ENCODE measurements at places on chromosomes 2 and 18.

DNA sequence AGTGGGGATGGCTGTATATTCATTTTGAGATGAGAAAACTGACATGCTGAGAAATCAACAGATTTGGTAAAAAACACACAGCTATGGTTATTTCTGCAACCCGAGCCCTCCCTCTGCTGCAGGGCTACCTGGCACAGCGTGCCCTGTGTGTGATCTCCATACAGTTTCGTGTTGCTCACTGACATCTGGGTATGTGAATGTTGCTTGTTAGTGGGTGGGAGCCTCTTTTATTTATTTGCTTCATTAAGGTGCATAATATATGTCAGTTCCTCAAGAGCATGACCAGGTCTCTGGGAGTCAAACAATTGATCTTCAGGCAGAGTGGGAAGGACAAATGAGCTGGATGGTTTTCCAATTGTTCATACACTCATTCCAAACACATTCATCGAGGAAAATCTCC, 139.1 kb upstream of the FHL2 start:
- no peaks in the 10 kb centered on the region for H3K4me1 ChIP-seq
- H3K36me3 ChIP-seq = no peaks in the 10 kb centered on the region
- no peak overlapping the region for H3K4me3 ChIP-seq
- H3K27ac ChIP-seq = no peak overlapping the region
- DNase-seq = no peak

DNA sequence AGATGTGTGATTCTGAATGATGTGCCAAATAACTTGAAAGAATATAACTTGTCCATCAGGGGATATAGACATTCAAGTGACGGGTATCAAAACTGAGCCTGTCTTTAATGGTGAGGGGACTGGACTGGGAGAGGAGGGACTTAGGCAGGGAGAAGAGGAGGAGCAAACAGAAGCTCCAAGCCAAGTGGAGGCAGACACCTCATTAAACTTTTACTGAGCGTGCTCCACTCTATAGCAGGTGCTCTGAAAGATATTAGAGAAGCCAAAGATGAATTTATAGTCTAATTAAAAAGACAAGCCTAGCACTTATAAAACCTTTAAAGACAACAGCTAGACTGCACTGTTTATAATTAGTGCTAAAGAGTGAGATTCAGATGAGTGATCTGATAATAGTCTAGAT, 47.7 kb upstream of the SMAD2 start:
- H3K27me3 ChIP-seq = no peaks in the 10 kb centered on the region
- no peak overlapping the region for H3K4me3 ChIP-seq
- H3K4me1 ChIP-seq = peaks cover 4% of the 10 kb centered on the region
- no peak for DNase-seq

DNA sequence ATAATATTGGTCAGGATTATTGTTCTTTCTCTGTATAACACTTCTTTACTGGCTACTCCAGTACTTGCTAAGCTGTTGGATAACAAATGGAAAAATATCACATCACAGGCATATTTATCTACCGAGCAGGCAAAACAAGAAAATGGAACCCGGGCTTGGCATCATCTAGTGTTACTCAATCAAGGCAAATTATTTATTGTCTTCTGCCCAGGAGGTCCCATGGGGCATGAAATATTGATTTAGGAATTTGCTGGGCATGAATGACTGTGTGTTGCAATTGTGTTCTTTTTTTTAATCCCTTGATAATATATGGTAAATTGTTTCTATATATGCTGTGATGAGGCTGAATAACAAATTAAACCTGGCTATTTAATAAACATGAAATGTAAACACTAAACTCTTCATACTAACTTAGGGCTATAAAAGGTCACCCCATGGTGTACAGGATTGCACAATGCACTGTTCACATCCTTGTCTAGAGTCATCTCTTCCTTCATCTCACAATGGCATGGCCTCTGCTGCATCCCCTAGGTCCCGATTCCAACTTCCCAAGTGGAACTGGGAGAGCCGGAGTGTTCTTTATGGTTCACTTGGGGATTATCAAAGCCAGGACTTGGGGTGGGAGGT, 2.2 kb upstream of the PARD3B start:
- peaks cover 4% of the 10 kb centered on the region for H3K4me1 ChIP-seq
- no peak overlapping the region for H3K27ac ChIP-seq
- no peaks in the 10 kb centered on the region for H3K36me3 ChIP-seq
- H3K4me3 ChIP-seq = no peak overlapping the region

DNA sequence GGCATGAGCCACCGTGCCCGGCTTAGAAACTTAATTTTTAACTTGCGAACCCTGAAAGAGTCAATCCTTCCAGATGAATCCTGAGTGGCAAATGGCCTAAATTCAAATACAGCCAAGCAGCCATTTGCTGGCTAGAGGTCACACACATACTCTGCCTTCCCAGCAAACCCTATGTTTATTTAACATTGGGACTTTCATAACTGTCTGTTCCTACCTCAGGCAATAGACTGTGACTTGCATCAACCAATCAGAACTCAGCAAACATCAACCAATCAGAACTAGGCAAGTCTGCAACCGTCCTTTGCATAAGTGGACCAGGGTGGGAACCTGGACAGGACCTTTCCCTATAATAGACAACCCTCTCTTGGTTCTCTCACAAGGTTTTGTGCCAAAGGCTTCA, 127.5 kb downstream of the DTNB start:
- peaks cover 10% of the 10 kb centered on the region for H3K4me1 ChIP-seq
- no peak for DNase-seq
- no peaks in the 10 kb centered on the region for H3K27me3 ChIP-seq
- H3K4me3 ChIP-seq = no peak overlapping the region
- H3K27ac ChIP-seq = no peak overlapping the region

DNA sequence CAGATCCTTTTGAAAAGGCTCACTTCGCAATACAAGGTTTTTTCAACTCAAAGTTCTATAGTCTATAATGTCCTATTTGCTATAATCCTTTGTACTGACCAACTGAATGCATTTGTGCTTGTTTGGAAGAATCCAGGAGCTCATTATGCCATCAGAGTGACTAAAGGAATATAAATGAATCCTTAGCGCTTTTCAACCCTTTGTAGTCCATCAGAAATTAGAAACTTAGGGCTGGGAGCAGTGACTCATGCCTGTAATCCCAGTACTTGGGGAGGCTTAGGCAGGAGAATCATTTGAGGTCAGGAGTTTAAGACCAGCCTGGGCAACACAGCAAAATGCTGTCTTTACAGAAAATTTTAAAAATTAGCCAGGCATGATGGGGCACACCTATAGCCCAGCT, 330.2 kb upstream of the CHAC2 start:
- H3K36me3 ChIP-seq = no peaks in the 10 kb centered on the region
- no peak for DNase-seq
- peaks cover 9% of the 10 kb centered on the region for H3K4me1 ChIP-seq

- H3K27me3 ChIP-seq = no peaks in the 10 kb centered on the region
- H3K4me1 ChIP-seq = peaks cover 16% of the 10 kb centered on the region
- H3K36me3 ChIP-seq = no peaks in the 10 kb centered on the region
- no peak overlapping the region for H3K4me3 ChIP-seq
- no peak overlapping the region for H3K27ac ChIP-seq
- DNase-seq = no peak
Observed at GRCh38 chr2:11525762-11526161, 8.1 kb upstream of the GREB1 start.

DNA sequence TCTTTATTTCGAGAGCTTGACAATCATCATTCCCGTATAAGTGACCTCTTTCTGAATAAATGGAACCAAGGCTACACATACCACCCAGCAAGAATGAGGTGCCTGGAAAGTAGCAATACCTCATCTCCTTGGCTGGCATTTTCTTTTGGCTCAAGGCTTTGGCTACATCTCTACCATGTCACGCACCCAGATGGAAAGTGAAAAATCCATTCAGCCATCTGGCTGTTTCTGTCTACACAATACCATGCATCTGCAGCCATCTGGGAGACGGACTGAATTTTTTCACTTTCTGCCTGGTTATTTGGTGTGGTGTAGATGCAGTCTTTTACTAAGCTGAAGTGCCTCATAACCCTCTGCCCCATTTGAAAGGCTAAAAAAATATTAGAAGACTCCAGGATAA, 566.9 kb downstream of the BCL11A start:
- no peak overlapping the region for H3K4me3 ChIP-seq
- no peak for DNase-seq
- H3K4me1 ChIP-seq = no peaks in the 10 kb centered on the region
- H3K36me3 ChIP-seq = no peaks in the 10 kb centered on the region
- H3K27me3 ChIP-seq = no peaks in the 10 kb centered on the region

GRCh38 chr2:110971811-110972210, 148.9 kb upstream of the BCL2L11 start:
- H3K4me3 ChIP-seq = no peak overlapping the region
- H3K36me3 ChIP-seq = no peaks in the 10 kb centered on the region
- DNase-seq = no peak
- H3K27me3 ChIP-seq = no peaks in the 10 kb centered on the region
- no peaks in the 10 kb centered on the region for H3K4me1 ChIP-seq
- H3K27ac ChIP-seq = no peak overlapping the region

DNA sequence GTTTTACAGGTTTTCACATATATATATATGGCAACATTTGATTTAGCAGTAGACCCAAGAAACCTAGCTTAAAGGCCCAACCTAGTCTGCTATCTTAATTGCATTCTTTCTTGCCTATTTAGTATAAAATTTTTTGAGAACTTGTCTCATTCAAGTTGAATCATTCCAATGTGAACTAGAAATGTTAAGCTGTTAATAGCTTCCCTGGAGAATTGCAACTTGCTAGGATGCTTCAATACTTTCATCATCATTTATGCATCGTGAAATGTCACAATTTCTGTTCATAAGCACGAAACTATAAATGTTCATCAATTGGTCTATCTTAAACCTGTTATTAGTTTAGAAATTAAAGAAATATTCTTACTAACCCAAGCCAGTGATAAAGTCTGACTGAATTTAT, 217.6 kb downstream of the BABAM2 start:
- H3K27me3 ChIP-seq = no peaks in the 10 kb centered on the region
- DNase-seq = no peak
- no peak overlapping the region for H3K27ac ChIP-seq
- H3K36me3 ChIP-seq = no peaks in the 10 kb centered on the region
- H3K4me3 ChIP-seq = no peak overlapping the region

GRCh38 chr2:203383038-203383437, 54.8 kb downstream of the ABI2 start:
- peak overlapping the region; percentile 18 for H3K27ac ChIP-seq
- peaks cover 3% of the 10 kb centered on the region for H3K36me3 ChIP-seq
- no peak for DNase-seq
- H3K4me1 ChIP-seq = no peaks in the 10 kb centered on the region
- no peaks in the 10 kb centered on the region for H3K27me3 ChIP-seq

- no peaks in the 10 kb centered on the region for H3K36me3 ChIP-seq
- no peak for DNase-seq
- no peaks in the 10 kb centered on the region for H3K27me3 ChIP-seq
- no peak overlapping the region for H3K27ac ChIP-seq
- H3K4me1 ChIP-seq = no peaks in the 10 kb centered on the region
- no peak overlapping the region for H3K4me3 ChIP-seq
Observed at GRCh38 chr2:15226661-15227060, 334.5 kb downstream of the NBAS start.

DNA sequence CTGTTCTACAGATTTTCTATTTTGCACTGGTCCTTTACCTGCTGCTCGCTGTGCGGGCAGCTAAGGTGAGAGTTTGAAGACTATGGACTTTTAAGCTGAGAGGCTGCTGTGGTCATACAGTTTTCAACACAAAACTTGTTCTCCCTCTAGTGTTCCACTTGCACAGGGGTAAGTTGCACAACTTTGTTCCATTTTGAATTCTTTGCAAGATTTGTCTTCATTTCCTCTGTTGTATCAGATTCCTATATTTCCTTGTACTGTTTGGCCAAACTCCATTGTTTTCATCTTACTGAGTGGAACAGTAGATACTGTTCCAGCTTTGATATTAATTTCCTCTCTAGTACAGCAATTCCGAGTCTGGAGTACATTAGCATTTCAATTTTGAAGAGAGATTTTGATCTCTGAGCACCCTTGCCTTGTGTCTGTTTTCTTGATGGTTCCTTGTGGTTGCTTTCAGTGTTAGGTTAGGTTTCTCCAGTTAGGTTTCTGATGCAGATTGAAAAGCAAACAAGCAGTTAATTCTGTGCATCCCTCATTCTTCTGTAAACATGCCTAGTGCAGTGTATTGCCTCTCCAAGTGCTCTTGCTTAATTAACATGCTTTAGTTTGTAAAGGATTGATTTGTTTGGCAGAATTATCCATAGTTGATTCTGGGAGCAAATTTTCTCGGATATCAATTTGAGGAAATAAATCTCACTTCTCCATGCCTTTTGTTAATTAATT, 188.8 kb downstream of the PTPRM start:
- H3K4me3 ChIP-seq = no peak overlapping the region
- no peaks in the 10 kb centered on the region for H3K27me3 ChIP-seq
- no peak for DNase-seq
- H3K27ac ChIP-seq = no peak overlapping the region
- no peaks in the 10 kb centered on the region for H3K36me3 ChIP-seq

DNA sequence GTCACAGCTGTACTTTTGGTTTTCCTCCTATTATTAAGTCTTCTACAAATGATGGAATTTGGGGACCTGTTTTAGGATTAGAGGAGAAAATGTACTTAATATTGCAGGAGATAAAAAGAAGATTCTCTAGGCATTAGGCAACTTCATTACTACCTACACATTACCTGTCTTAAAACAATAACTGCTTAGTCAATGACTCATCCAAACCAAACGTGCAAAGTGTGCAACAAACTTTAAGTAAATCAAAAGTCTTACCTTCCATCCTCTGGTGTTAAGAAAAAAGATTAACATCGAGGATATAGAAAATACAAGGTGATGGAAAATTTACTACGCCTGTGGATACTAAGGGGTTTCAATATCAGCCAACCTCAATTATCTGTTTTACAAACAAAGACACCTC, 285.3 kb upstream of the KYNU start:
- no peaks in the 10 kb centered on the region for H3K36me3 ChIP-seq
- no peak overlapping the region for H3K4me3 ChIP-seq
- DNase-seq = no peak
- no peaks in the 10 kb centered on the region for H3K4me1 ChIP-seq
- H3K27ac ChIP-seq = no peak overlapping the region

DNA sequence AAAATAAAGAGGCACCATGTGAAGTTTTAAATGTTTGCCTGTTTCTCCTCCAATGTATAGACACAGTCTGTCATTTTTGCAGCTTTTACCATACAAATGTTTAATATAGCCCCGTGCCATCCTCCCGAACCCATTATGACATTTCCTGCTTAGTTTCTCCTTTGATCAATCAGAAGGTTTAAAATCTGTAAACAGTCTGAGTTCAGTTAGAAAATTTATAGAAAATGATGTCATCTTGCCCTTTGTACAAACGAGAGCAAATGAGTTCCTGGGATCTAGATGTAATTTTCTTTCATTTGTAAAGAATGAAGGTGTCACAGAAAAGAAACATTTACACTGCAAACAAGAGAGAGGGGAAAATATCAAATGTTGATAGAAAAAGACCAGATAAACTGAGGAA, 62.7 kb upstream of the NFU1 start:
- peaks cover 6% of the 10 kb centered on the region for H3K4me1 ChIP-seq
- DNase-seq = no peak
- no peak overlapping the region for H3K4me3 ChIP-seq

GRCh38 chr2:194223218-194223617, 1433.8 kb upstream of the SLC39A10 start:
- peak overlapping the region; percentile 36 for H3K27ac ChIP-seq
- H3K4me3 ChIP-seq = no peak overlapping the region
- H3K4me1 ChIP-seq = peaks cover 6% of the 10 kb centered on the region
- H3K27me3 ChIP-seq = no peaks in the 10 kb centered on the region
- H3K36me3 ChIP-seq = no peaks in the 10 kb centered on the region

GRCh38 chr18:23228102-23229061, 93.1 kb downstream of the CABLES1 start:
- no peaks in the 10 kb centered on the region for H3K4me1 ChIP-seq
- no peaks in the 10 kb centered on the region for H3K36me3 ChIP-seq
- no peaks in the 10 kb centered on the region for H3K27me3 ChIP-seq
- DNase-seq = no peak
